ENCODE measurements at places on chromosomes 2 and 18.

- no peak for DNase-seq
These were observed 98.0 kb downstream of the CCDC138 start for GRCh38 chr2:108884619-108885018.

DNA sequence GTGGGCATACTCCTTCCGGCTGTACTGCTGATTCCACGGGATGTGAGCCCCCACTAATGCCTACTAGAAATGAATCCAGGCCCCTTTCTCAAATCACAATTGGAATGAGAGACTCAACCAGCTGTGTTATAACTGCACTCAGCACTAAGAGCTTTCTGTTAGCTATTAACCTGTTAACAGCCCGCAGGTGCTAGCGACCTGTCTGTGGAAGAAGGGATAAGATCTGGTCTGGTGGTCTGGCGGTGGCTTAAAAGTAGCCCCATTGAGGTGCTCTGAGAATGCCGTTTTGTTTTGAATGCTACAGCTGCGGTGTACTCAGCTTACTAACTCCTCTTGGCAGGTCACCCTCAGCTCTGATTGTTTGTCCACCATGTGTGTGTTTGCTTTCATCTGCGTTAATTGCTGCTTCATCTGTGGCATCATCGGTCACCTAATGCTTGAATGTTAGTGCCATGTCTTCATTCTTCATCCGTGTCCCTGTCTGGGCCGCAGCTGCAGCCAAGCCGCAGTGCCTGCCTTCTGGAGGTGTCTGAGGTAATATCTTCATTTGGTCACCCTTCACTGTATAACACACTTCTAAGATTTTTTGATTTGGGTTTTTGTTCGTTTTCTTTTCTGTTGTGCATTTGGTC is 16.3 kb downstream of the RAB12 start:
- DNase-seq, result no peak

GRCh38 chr2:145503511-145503910 is 983.6 kb upstream of the ZEB2 start:
- DNase-seq, result no peak

DNA sequence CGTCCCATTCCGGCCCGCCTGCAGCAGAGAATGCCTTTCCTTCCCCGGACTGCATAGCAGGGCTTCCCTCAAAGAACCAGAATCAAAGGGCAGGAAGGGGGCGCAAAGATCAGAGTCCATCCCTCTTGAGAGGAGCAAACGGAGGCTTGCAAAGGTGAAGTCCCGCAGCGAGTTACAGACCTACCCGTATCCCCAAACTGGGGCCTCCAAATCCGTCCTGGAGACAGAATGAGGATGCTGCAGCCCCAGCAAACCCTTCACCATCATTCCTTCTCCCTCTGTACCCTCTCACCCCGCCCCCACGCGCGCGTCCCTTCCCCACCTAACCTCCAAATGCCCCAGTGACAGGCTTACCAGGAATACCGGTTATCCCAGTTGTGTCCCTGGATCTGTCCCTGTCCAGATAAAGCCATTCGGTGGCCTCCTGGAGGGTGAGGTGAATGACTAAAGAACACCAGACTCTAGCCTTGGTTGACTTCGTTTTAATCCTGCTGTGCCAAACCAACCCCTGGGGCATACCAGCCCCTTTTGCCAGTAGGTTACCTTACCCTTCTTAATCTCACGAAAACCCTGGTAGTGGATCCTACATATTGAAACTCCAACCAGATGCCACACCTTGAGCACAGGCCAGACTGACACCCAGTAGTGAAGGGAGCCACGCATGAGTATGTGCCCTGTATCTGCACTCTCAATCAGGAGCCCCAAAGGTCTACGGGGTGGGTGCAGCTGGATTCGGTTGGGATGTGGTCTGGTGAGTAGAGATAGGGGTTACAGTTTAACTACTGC is 961 bp upstream of the SLC40A1 start:
- no peak for DNase-seq

GRCh38 chr18:70288851-70289328 is at the start of gene SOCS6:
Gene SOCS6 (plus strand): TSS chr18:70289045. CDS start chr18:70324669, 35,624 bp downstream.
- DNase-seq, result no peak

- DNase-seq, result no peak
These were observed 68.5 kb downstream of the TMEM237 start for GRCh38 chr2:201574766-201575165.

- DNase-seq, result no peak
These were observed 597.2 kb downstream of the DCDC2C start for GRCh38 chr2:4300616-4301015.

- no peak for DNase-seq
These were observed 344.4 kb upstream of the SALL3 start for GRCh38 chr18:78635093-78635800.

DNA sequence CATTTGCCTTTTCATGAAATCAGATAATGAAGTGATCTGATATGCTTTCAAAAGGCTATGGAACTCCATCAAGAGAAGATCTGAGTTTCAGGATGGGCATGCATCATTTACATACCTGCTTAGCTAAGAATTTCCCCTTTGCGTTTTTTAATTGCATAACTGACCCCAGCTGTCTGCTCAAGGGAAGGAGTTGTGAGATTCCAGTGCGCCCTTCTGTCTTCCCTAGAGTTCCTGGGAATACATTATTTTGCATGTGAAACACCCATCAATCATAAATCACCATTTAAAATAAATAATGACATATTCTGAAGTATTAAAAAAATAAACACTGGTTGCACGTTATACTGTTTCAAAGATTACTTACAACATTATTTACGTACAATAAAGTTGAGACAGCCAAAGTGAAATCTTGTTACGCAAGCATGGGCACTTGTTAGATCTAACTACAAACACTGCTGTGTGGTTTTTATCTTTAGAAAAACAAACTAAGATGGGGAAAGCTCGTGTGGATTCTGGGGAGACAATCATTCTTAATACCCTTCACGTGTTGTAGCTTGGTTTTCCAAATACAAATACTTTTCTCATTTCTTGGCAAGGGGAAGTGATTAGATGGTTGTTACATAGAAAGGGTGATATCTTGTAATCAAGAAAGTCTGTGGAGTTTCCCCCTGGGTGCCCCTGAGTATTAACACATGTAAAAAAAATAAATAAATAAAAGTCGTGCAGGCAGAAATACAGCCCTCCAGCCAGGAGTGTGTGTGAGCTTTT is 125.7 kb upstream of the LMAN1 start:
- DNase-seq, result no peak

GRCh38 chr2:198883604-198884003 is 574.1 kb downstream of the SATB2 start:
- DNase-seq, result no peak

- DNase-seq, result no peak
These were observed 145.1 kb upstream of the ITGB6 start for GRCh38 chr2:160345071-160345764.

- DNase-seq, result no peak
These were observed 180.9 kb downstream of the KCNE4 start for GRCh38 chr2:223232896-223233295.

DNA sequence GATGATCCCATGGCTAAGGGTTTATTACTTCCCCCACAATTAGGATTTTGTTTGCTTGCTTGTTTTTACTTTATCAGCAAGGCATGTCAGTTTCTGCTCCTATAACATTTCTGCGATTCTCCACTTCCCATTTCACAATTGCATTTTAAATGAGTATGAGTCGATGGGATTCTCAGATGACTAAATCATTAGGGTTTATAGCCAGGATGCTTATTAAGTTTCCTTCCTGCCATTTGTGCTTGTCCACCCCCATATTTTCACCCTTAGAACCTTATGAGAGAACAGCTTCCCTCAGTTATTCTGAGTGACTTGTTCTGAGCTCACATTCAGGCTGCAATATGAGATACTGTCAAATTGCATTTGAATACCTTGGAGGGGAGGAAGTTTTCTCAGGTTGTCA is 37.9 kb upstream of the C1GALT1C1L start:
- DNase-seq, result no peak

DNA sequence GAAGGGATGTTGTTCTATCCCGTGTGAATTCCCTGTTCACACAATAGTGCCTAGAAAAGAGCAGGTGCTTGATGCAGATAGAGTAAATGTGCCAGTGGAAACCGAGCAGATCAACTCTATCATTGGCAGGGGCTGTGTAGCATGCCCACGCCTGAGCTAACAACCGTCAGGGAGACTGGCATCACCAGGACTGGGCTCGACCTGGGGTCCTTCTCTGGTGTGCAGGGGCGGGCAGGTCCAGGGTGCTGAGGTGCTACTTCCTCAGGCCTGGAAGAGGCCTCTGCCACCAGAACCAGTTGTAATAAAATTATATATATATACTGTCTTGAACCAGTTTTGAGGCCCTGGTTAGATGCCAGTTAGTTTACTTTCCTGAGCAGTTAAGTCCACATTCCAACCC is 11.8 kb upstream of the MAL start:
- DNase-seq, result no peak

GRCh38 chr2:73307720-73308119 is 14.4 kb upstream of the EGR4 start:
- no peak for DNase-seq

DNA sequence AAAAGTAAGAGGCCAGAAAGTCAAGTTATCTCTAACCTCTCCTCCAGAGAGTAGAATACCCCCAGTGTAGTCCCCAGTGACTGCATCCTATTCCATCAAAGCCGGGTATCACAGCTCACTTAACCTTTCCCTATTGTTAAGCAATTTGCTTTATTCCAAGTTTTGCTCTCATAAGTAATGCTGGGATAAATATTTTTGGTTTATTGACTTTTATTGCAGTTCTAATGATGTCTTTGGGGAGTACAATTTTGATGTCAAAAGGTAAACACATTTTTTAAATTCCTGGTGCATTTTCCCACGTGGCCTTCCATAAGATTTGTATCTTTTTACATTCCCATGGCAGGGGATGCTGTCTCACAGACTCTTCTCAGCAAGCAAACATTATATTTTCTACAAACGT is 43.3 kb downstream of the CMPK2 start:
- peak; percentile 24 for DNase-seq

GRCh38 chr2:241188361-241189092 is at the start of gene ANO7:
Gene ANO7 (plus strand): TSS chr2:241188677. CDS start chr2:241190064, 1,387 bp downstream.
- DNase-seq, result no peak

DNA sequence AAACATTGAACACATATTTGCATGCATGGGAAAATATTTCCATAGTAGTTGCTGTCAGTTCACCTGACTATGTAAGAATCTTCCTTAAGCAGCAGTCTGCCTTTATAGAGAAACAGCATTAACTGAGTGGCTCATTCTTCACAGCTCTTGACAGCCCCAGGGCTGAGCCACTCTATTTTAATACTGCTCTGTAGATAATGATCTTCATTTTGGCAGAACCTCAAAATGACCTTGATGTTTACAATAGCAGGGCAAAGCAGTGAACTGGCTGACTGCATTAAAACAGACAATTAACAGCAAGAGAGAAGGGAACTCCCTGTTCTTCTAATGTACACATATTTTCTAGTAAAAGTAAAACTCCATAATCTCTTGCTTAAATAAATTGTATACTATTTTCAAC is 580.6 kb upstream of the SOX11 start:
- DNase-seq, result peak; percentile 72

DNA sequence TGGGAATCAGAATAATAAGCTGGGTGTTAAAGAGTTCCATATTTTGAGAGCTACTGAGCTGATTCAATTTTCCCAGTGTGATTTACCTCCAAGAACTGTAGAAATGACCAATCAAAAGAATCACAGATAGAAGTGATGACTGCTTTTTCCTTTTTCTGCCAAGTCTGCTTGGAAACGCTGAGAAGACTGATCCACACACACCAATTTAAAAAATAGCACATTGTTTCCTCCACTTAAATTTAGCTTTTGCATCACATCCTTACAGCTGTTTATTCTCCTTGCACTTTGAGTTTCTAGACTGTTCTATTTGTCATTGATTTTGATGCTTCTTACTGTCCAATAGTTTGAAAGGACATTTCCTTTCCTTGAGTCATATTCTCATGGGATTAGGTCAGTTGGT is 590.3 kb upstream of the CHAC2 start:
- DNase-seq, result no peak

DNA sequence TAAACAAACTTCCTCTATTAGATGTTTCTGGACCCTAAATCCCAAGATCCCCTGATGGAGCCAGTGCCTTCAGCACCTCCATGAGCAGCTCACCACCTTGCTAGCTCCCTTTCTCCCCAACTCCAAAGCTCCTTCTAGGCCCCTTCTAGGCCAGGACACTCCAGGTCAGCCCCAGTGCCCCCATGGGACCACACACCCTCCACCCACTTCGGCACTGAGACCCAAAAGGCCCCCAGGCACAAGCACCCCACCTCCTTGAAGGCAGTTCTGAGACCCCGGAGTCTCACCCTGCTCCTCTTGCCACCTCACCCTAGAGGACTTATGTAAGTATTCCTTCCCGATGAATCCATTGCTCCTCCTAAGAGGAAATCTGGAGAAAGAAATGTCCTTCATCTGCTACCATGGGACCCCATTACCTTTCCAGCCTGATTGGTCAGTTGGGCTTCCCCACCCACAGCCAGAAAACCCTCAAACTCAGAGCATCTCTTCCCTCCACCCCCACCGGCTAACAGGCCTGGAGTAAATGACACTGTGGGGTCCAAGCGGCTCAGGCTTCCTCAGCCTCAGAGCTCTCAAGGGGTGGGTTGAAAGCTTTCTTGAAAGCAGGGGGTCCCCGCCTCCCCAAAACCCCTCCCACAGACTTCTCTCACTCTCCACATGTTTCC is 9.8 kb upstream of the ARMC9 start:
- no peak for DNase-seq

GRCh38 chr2:240582781-240583180 is 3.8 kb upstream of the CAPN10 start:
- DNase-seq, result no peak

- no peak for DNase-seq
These were observed 42.0 kb downstream of the SOCS6 start for GRCh38 chr18:70330887-70331286.

- DNase-seq, result no peak
These were observed 10.3 kb upstream of the KYNU start for GRCh38 chr2:142867136-142867535.

- DNase-seq, result peak; percentile 89
These were observed 193.6 kb upstream of the PIK3C3 start for GRCh38 chr18:41761333-41762018.

- DNase-seq, result no peak
These were observed 123.8 kb upstream of the WDSUB1 start for GRCh38 chr2:159410276-159410675.

DNA sequence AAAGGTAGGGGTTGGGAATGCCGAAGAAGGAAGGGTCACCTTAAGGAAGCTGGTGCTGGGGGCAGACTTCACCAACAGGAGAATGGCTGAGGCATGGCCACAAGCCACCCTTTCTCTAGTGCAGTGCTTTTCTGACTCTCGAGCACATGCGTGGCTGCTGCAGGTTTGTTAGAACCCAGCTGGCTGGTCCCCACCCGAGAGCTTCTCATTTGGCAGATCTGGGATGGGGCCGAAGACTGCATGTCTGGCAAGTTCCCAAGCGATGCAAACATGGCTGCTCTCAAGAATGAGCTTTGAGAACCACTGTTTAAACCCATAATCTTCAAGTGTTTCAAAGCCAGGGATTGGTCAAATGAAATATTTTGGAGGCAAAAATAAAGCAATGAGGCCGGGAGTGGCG is 63.2 kb downstream of the LONRF2 start:
- DNase-seq, result no peak

GRCh38 chr2:55883357-55883756 is 40.2 kb downstream of the EFEMP1 start:
- DNase-seq, result peak; percentile 26

DNA sequence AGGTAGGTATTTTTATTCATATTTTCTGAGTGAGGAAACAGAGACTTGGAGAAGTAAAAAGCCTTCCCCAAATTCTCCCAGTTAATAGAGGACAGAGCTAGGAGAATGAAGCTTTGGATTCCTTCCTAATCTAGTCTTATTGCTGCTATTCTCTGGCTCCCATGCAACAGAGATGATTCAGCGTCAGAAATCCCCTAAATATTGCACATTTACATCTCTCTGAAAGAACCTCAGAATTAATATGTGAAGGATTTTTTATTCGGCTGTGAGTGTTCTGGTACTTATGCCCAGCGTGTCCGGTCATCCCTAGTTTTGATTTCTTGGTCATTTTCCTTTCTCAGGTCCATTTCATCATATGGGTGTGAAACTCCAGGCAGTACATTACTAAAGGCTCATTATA is 91.2 kb upstream of the SESTD1 start:
- DNase-seq, result peak; percentile 8
